ENCODE measurements at places on chromosomes 12 and 14. TPM values are rescaled to one million over a fixed set of nuclear protein-coding genes. Genes with fewer than 3 reads are reported as not detected.

DNA sequence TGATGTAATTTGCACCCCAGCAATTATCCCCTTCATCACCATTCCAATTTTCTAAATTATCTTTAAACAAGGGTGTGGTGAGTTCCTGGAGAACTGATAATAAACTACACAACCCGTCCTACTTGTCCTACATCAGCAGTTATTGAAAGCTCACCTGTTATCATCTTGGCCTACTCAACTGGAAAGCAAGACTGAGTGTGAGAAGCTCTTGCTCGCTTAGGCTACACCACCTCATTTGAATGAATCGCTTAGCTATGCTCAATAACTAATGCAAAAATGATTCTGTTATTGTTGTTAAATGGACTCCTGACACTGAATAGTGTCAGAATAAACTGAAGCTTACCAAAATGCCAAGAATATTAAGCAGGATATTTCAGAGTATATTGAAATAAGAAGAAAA lies 115.4 kb upstream of the BTG1 start:
- DNase-seq, result no peak

GRCh38 chr14:20499108-20499507 lies 6.2 kb upstream of the RNASE10 start:
- no peak for DNase-seq

The ALDH2 gene
- total RNA-seq, result 34.2 TPM

The A2M gene
- total RNA-seq, result 150 TPM

DNA sequence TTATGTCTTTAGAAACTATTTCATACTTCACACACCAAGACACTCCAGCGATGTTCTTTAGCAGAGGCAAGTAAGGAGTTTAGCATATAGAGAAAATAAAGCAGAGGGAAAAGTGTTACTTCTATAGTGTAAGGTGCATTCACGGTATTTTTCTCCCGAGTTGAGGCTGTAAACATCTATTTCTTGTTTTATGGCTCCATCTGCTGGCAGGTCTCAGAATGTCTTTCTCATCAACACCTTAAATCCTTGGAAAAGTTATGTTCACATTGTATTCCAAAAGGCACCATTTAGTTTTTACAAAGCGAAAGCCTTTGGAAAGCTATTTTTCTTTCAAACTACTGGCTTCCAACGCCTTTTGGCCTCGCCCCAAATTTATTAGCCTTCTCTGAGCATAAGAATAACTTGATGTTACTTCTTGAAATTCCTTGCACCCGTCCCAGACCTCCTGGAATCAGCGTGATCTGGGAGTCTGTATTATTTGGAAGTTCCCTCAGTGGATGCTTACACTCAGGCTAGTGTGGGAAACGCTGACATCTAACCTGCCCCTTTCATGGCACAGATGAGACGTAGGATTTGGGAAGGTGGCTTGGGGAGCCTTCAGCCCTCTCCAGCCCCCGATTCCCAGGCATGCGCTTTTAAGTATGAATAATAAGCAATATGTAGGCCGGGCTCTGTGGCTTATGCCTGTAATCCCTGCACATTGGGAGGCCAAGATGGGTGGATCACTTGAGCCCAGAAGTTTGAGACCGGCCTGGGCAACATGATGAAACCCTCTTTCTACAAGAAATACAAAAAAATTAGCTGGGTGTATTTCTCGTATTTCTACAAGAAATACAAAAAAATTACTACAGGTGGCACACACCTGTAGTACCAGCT lies 1.9 kb upstream of the PIWIL1 start:
- peak; percentile 42 for DNase-seq

DNA sequence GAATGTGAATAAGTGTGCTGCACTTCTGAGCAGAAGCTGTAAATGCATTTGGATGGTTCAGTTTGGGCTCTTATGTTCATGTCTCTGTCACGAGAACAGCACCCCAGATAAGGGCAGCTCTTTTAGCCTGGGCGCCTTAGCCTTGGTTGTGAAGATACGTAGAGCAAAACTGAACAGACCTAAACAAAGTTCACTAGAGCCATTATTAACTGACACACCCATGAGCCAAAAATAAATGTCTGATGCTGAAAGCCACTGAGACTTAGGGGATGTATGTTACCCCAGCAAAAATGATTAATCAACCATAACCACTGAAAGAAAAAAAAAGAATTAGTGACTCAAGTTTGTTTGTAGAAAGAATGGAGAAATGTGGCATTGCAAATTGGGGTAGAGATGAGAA lies 343.4 kb downstream of the BCAT1 start:
- no peak for DNase-seq

GRCh38 chr14:101473045-101473729 lies 88.1 kb upstream of the DIO3 start:
- DNase-seq, result no peak

DNA sequence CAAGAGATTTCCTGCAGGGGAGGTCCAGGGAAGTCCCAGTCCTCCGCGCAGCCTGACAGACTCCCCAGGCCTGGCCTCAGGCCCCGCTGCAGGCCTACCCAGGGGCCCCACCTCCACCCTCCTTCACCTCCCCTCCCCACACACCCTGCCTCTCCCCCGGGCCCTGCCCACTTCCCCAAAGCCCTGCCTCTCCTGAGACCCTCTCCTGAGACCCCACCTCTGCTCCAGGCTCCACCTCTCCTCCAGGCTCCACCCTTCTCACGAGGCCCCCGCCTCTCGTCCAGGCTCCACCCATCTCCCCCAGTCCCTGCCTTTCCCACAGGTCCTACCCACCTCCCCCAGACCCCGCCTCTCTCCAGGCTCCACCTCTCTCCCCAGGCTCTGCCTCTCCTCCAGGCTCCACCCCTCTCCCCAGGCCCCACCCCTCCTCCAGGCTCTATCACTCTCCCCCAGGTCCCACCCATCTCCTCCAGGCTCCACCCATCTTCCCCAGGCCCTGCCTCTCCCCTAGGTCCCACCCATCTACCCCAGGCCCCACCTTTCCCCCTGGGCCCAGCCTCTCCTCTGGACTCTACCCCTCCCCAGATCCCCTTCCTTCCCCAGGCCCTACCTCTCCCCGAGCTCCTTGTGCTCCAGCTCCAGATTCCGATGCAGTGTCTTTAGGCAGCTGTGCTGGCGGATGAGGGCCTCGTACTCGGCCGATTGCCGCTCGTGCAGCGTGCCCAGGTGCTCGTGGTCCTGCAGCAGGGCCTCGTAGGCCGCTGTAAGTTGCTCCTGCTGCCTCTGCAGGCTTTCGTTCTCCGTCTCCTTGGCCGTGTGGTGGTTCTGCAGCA lies 58.8 kb upstream of the GPR68 start:
- no peak for DNase-seq

- no peak for DNase-seq
These were observed 1.1 kb upstream of the MARCHF9 start for GRCh38 chr12:57753756-57754337.

The BMP4 gene
- total RNA-seq, result 13.2 TPM

- DNase-seq, result no peak
These were observed 1.6 kb downstream of the GTSF1 start for GRCh38 chr12:54471793-54472192.

The TAS2R7 gene
- total RNA-seq, result not detected

DNA sequence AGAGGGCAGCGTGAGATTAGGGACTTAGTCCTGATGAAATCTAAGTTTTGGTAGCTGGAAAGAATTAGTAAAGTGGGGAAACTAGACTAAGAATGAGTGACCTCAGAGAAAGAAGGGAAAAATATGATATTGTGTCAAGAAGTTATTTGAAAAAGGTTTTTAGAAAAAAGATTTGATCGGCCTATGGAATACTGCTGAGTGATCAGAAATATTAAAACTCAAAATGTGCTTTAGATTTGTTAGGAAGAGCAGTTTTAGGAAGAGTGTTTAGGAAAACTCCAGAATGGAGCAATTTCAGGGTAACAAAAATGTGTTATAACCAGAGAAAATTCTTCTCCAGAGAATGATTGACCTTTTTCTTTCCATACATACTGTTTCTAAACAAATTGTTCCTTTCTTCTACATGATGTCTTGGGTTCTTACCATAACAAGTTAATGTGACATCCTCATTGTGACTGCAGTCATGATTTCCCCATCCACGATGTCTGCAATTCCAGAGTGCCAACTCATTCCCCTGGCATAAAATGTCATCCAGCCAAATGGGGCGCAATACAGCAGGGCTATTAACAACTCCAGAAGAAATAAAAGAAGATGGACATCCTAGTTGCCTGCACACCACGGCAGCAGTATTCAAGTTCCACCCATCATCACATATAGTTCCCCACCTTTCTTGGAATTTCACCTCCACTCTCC lies 11.8 kb downstream of the CD163L1 start:
- DNase-seq, result no peak

- DNase-seq, result no peak
These were observed 96.1 kb downstream of the APAF1 start for GRCh38 chr12:98741196-98741555.

GRCh38 chr12:58443273-58443980 lies 476.9 kb downstream of the LRIG3 start:
- no peak for DNase-seq

DNA sequence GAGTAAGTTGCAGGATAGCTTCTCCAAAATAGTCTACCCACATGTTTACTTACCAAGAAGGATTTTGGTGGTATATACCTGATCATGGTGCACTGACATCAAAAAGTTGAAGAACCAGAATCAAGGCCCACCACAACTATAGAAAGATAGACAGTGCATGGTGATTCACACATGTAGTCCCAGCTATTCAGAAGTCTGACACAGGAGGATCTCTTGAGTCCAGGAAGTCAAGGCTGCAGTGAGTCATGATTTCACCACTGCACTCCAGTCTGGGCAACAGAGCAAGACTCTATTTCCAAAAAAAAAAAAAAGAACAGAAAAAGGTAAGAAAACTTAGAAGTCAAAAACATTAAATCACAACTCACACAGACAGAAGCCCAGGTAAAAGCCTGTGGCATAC lies 422.2 kb upstream of the FOXG1 start:
- DNase-seq, result no peak

- no peak for DNase-seq
These were observed 42.1 kb upstream of the FAM222A start for GRCh38 chr12:109671502-109671901.

DNA sequence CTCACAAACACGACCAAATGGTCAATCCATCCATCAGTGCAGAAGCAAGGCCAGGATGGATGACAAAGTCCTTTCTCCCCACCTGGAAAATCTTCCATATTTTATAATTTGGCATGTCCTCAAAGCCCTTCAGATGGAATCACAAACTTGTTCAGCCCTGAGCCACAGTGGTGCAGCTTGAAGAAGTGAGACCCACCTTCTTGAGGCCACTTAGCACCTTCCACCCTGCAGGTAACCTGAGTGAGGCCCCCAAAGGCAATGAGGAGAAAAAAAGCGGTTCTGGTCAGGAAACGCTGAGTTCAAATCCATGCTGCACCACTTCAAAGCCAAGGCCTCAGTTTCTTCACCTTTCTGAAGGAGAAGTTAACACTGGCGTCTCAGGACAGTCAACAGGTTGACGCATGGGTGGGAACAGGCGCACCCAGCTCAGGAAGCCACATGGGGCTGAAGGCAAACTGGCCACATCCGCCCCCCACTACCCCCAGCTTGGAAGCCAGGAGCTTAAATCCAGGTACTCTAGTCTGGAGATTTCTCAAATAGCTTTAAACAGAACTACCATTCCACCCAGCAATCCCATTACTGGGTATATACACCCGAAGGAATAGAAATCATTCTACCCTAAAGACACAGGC lies 320.4 kb downstream of the BCL11B start:
- no peak for DNase-seq

The BLOC1S1 gene
- 47.4 TPM for total RNA-seq

DNA sequence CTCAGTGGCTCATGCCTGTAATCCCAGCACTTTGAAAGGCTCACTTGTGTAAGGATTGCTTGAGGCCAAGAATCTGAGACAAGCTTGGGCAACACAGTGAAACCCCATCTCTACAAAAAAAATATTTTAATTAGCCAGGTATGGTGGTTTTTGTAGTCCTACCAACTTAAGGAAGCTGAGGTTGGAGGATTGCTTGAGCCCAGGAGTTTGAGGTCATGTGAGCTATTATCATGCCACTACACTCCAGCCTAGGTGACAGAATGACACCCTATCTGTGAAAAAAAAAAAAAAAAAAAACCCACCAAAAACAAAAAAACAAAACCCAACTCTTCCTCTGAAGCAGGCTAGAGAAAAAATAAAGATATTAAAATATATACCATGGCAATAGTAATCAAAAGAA lies 41.2 kb downstream of the TMEM116 start:
- DNase-seq, result no peak

Data from skin of body (tissue), 3 donors.